Vagina (tissue), 2 donors: ENCODE measurements at places on chromosomes 11 and 22. TPM values are rescaled to one million over a fixed set of nuclear protein-coding genes. Genes with fewer than 3 reads are reported as not detected.
A peak's percentile ranks its signal among the peaks of the same experiment; 100 is the strongest.

GRCh38 chr11:10314199-10315072, 9.6 kb downstream of the ADM start:
- H3K36me3 ChIP-seq = no peaks in the 10 kb centered on the region
- no peak overlapping the region for H3K4me3 ChIP-seq
- H3K4me1 ChIP-seq = no peaks in the 10 kb centered on the region
- no peak overlapping the region for H3K27ac ChIP-seq
- H3K27me3 ChIP-seq = no peaks in the 10 kb centered on the region

GRCh38 chr11:12288212-12288930, 89.0 kb upstream of the PARVA start:
- no peaks in the 10 kb centered on the region for H3K36me3 ChIP-seq
- no peak overlapping the region for H3K4me3 ChIP-seq
- H3K27ac ChIP-seq = peak overlapping the region; percentile 79
- DNase-seq = peak; percentile 74

The PATE2 gene
- not detected for total RNA-seq

- no peaks in the 10 kb centered on the region for H3K36me3 ChIP-seq
- no peak overlapping the region for H3K4me3 ChIP-seq
- H3K27me3 ChIP-seq = no peaks in the 10 kb centered on the region
- peak overlapping the region; percentile 72 for H3K27ac ChIP-seq
- DNase-seq = no peak
Measured at GRCh38 chr22:28440592-28441390, 238.8 kb downstream of the TTC28 start.

The ART5 gene
- 3.2 TPM for total RNA-seq

The HEPN1 gene
- total RNA-seq = not detected

DNA sequence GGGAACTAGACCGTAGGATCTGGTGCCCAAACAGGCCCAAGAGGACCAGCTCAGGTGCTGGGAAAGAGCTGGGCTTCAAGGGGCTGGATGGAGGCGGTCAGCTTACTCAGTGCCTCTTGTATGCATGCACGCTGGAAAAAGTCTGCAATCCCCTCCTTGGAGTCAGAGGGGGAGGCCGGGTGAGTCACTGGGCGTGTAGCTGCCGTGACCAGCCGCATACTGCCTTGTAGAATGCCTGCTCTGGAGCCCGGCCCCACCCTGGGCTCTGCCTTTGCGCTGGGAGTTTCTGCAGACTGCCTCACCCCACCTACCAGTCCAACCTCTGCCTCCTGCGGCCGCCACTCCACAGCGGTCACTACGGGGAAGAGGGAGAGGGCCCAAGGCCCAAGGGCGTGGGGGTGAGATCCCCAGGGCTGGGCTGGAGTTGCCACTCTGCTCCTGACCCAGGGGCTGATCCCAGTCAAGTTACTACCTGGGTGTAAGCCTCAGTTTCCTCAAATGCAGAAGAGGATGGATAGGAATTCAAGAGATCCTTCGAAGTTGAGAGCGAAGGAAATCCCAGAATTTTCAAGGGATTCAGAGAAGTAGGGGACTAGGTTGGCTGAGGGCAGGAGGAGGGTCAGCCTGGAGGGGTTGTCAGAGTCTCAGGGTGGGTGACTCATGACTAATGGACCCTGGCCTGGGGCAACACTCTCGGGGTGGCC, 4.2 kb downstream of the MRGPRF start:
- peaks cover 50% of the 10 kb centered on the region for H3K4me1 ChIP-seq
- H3K27me3 ChIP-seq = no peaks in the 10 kb centered on the region
- peaks cover 17% of the 10 kb centered on the region for H3K36me3 ChIP-seq
- DNase-seq = no peak
- peak overlapping the region; percentile 62 for H3K4me3 ChIP-seq
- peak overlapping the region; percentile 95 for H3K27ac ChIP-seq

DNA sequence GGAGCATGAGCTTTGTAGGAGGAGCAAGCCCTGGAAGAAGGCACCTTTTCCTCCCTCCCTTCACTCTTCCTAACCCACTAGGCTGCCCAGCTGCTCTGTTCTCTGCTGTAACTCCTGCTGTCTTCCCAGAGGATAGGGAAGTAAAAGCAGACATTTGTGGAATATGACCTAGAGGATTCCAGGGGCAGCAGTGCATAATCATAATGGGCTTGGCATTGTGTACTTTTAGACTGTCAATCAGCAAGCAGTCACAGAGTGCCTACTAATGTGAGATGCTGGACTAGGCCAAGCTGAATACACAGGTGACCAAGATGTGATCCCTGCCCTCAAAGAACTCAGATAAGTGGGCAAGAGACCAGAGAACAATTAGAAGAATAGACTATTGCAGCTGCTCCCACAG, 133.0 kb downstream of the NAV2 start:
- no peaks in the 10 kb centered on the region for H3K36me3 ChIP-seq
- H3K27me3 ChIP-seq = no peaks in the 10 kb centered on the region
- no peak for DNase-seq
- no peak overlapping the region for H3K4me3 ChIP-seq

DNA sequence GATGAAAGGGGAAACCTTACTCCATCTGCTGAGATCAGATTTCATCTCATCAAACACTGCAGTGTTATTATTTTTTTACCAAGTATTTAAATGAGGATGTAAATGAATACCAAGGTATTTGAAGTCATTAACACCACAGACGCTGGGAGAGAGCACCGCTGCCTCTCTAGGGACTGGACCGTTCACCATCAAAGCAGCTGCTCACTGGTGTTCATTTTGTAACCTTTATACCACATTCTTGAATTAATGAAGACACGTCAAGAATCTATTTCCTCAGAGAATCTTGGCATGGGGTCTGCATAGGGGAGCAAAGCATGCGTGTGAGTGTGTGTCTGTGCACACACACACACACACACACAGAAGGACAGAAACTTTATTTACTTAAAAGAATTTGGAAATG, 15.6 kb downstream of the SIAE start:
- H3K27me3 ChIP-seq = no peaks in the 10 kb centered on the region
- no peak for DNase-seq
- H3K36me3 ChIP-seq = no peaks in the 10 kb centered on the region

The BLID gene
- total RNA-seq = 5.9 TPM

GRCh38 chr11:67195971-67196456, 70.3 kb upstream of the GRK2 start:
- H3K27ac ChIP-seq = peak overlapping the region; percentile 3
- no peaks in the 10 kb centered on the region for H3K36me3 ChIP-seq
- H3K27me3 ChIP-seq = no peaks in the 10 kb centered on the region
- H3K4me3 ChIP-seq = no peak overlapping the region
- DNase-seq = no peak
